Naive thymus-derived CD8-positive, alpha-beta T cell (primary cell): ENCODE measurements at places on chromosomes 7 and 10. TPM values are rescaled to one million over a fixed set of nuclear protein-coding genes. Genes with fewer than 3 reads are reported as not detected.

The THSD7A gene
- not detected for total RNA-seq

The ASIC3 gene
- 13.5 TPM for total RNA-seq

The WNT2 gene
- not detected for total RNA-seq

The PLEKHS1 gene
- not detected for total RNA-seq

The HOXA4 gene
- 0.31 TPM for total RNA-seq

The AKR1C1 gene
- total RNA-seq = 3.4 TPM

The TMEM225B gene
- total RNA-seq = 2.3 TPM

The FBXO24 gene
- 2.5 TPM for total RNA-seq

DNA sequence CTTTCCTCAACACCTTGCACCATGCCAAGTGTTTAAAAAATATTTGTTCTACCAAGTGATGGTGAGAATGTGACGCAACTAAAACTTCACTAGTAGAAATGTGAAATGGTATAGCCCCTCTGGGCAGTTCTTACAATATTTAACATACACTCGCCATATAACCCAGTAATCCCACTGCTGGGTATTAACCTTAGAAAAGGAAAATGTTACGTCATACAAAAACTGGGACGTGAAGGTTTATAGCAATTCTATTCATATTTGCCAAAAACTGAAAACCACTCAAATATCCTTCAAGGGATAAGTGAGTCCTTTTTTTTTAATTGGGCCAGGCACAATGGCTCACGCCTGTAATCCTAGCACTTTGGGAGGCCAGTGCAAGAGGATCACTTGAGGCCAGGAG is 279.3 kb downstream of the SKIDA1 start:
- H3K27ac ChIP-seq = no peak overlapping the region
- no peaks in the 10 kb centered on the region for H3K36me3 ChIP-seq
- H3K27me3 ChIP-seq = no peaks in the 10 kb centered on the region

GRCh38 chr7:82289152-82289535 is 154.4 kb downstream of the CACNA2D1 start:
- no peak overlapping the region for H3K27ac ChIP-seq
- DNase-seq = no peak

DNA sequence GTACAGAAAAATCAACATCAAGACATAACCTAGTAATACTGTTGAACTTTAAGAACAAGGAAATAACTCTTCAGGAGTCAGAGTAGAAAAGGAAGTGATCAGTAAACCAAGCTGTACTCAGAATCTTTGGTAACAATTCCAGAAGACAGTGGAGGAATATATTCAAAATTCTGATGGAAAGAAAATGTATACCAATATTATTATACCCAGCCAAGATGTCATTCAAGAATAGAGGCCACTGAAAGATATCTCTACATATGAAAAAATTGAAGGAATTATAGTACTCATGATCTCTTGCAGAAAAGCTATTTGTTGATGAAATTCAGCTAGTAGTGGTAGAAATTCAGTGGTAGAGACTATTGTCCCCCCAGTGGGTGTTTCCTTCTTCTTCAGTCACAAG is 182.6 kb upstream of the ZMIZ1 start:
- H3K4me1 ChIP-seq = no peaks in the 10 kb centered on the region
- H3K27me3 ChIP-seq = no peaks in the 10 kb centered on the region
- no peak for DNase-seq
- no peaks in the 10 kb centered on the region for H3K36me3 ChIP-seq
- H3K27ac ChIP-seq = no peak overlapping the region

- no peak overlapping the region for H3K4me3 ChIP-seq
- no peaks in the 10 kb centered on the region for H3K36me3 ChIP-seq
- DNase-seq = no peak
- H3K27me3 ChIP-seq = no peaks in the 10 kb centered on the region
- no peak overlapping the region for H3K27ac ChIP-seq
Observed at GRCh38 chr7:128035712-128036111, 4.5 kb upstream of the LRRC4 start.

DNA sequence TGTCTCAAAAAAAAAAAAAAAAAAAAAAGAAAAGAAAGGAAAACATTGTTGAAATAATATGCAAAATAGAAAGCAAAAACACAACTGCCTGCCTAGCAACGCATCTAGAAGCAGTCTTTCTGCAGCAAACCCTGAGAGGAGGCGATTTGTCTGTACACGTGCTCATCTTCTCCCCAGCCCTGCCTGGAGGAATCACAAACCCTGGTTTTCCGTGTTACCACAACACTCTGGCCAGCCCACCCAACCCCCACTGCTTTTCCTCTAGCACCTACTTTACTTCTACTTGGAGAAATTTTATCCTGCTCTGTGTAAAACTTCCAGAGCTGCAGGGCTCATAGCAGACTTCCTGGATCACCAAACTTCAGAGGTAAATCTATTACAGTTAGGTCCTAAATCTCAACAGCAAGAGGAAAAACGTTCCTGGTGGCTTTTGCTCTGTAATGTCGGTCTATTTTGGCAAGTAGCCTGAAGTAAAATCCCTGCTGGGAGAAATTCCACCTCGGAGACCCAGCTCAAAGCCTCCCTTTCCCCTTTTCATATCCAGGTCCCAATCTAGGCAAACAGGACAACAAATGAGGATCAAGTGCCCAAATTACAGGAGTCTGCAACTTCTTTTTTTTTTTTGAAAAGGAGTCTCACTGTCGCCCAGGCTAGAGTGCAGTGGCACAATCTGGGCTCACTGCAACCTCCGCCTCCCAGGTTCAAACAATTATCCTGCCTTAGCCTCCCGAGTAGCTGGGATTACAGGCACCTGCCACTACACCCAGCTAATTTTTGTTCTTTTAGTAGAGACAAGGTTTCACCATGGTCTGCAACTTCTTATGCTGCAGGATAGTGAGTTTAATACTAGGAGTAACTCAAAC is 91.6 kb downstream of the DNMBP start:
- no peak for DNase-seq
- H3K4me3 ChIP-seq = no peak overlapping the region
- peaks cover 5% of the 10 kb centered on the region for H3K4me1 ChIP-seq
- H3K27ac ChIP-seq = no peak overlapping the region
- H3K36me3 ChIP-seq = peaks cover 4% of the 10 kb centered on the region

GRCh38 chr10:50619882-50620281 is 3.9 kb downstream of the SGMS1 start:
- H3K27ac ChIP-seq = peak overlapping the region; percentile 98
- DNase-seq = no peak
- H3K4me1 ChIP-seq = peaks cover 53% of the 10 kb centered on the region
- no peaks in the 10 kb centered on the region for H3K36me3 ChIP-seq

DNA sequence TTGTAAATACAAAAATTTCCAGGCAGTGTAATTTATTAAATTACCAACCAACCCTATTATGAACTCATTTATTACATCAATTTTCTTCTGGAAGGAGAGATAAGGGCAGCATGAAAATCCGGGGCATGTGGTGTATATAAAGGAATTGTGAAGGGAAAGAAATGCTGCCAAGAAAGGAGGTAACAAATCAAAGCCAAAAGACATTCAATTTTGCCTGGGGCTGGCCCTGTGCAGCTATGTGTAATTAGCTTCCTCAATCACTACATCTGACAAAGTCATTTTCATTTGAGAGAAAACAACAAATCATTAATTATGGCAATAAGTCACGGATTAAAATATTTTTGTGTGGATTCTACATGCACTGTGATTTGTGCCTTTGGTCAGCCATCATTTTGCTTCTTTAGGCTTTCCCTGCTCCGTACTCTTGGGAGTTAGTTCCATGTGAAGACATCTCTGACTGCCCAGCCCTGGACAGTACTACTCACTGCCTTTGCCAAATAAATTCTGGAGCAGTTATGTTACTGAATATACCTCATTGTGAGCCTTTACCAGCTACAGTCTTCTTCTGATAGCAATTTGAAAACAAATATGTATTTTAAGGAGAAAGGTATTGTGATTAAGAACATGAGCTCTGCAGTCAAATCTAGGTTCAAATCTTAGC is 191.7 kb downstream of the RELN start:
- H3K27me3 ChIP-seq = peaks cover 8% of the 10 kb centered on the region
- H3K36me3 ChIP-seq = no peaks in the 10 kb centered on the region
- DNase-seq = no peak
- no peak overlapping the region for H3K27ac ChIP-seq
- no peaks in the 10 kb centered on the region for H3K4me1 ChIP-seq
- H3K4me3 ChIP-seq = no peak overlapping the region

DNA sequence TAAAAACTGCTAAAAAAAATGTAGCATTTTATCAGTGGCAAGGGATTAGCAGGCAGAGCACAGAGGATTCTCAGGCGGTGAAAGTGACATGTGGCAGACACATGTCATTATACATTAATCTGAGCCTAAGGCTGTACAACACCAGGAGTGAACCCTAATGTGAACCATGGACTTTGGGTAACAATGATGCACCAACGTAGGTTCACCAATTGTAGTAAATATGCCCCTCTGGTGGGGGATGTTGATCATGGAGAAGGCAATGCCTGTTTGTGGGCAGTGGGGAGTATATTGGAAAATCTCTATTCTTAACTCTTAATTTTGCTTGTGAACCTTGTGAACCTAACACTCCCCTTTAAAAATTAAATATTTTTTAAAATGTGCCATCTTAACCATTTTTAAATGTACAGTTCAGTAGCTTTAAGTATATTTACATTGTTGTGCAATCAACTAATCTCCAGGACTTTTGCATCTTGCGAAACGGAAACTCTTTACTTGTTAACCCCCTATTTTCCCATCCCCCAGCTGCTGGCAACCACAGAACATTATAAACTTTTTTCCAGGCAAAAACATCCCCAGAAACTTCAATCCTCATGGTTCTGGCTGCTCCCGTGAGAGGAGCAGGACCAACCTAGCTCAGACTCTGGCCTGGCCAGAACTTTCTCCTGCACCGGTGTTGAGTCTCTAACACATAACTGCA is 29.9 kb downstream of the LRRC20 start:
- H3K36me3 ChIP-seq = no peaks in the 10 kb centered on the region
- peaks cover 7% of the 10 kb centered on the region for H3K4me1 ChIP-seq
- no peak overlapping the region for H3K27ac ChIP-seq
- no peak overlapping the region for H3K4me3 ChIP-seq

DNA sequence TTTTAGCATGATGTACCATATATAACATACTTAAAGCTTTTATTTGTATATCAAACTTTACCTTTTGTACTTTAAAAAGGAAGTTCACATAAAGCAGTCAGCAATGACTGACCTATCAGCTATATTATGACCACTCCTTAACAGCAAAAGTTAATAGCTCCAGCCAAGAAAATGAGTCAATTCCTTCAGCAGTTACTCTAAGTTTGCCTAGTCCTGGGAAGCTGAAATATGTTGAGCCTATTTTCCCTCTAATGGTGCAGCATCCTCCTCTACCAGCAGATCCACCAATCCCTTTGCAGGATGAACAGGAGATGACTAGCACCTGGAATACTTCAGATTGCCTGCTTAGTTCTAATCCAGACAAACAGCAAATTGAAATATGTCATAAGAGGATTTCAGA is 64.2 kb downstream of the CUL2 start:
- peaks cover 14% of the 10 kb centered on the region for H3K36me3 ChIP-seq
- peak overlapping the region; percentile 82 for H3K27ac ChIP-seq
- no peaks in the 10 kb centered on the region for H3K27me3 ChIP-seq
- peaks cover 4% of the 10 kb centered on the region for H3K4me1 ChIP-seq
- H3K4me3 ChIP-seq = no peak overlapping the region
- no peak for DNase-seq

GRCh38 chr10:89640241-89640640 is 4.8 kb downstream of the PANK1 start:
- peaks cover 5% of the 10 kb centered on the region for H3K27me3 ChIP-seq
- no peaks in the 10 kb centered on the region for H3K36me3 ChIP-seq
- peaks cover 2% of the 10 kb centered on the region for H3K4me1 ChIP-seq
- H3K27ac ChIP-seq = no peak overlapping the region
- no peak overlapping the region for H3K4me3 ChIP-seq
- no peak for DNase-seq
